PC-3 (cell line): ENCODE measurements at places on chromosomes 5 and 9. TPM values are rescaled to one million over a fixed set of nuclear protein-coding genes. Genes with fewer than 3 reads are reported as not detected.

PCDHA8 gene
- total RNA-seq = 0.11 TPM in 1 of 2 replicates, not detected in the other

DNA sequence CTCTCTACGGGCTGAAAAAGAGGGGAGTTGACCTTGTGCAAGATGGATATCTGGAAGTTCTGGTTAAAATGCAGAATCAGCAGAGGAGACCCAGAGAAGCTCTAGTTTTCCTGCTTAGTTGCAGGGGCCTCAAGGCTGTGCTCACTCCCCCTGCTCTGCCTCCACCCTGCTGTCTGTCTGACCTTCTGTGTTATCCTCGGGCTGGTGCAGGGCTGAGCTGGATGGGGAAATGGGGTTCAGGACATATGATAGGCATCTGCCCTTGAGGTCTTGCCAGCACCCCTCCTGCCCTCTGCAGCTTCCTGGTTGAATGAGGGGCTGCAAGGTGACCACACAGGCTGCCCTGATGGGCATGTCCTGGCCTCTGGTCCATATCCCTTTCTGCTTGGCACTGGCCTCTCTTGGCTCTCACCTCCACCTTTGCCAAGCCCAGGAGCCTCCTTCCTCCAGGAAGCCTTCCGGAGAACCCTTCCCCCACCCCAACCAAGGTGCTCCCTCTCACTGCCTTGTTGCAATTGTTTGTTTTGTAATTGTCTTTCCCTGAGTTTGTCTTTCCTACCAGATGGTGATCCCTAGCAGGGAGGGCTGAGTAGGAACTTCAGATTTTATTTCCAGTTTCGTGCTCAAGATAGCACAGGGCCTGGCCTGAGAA lies 1.3 kb downstream of the TMEM268 start:
- no peak for DNase-seq

DNA sequence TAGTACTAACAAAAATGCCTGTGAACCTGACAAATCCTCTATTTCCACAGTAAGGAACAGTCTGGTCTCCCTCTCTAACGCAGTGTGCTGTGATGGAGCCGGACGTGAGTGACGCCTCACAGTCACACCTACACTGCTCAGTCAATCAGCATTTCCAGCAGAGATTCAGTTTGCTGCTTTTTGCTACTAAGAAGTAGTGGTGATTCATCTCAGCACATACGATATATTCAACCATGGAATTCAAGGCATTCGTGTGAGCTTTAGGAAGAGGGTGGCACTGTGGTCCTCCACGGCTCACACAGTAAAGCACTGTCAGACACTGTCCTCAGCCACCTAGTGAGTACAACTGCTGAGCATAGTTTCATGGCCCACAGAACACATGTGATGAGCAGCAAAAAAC lies 70.9 kb downstream of the SETX start:
- DNase-seq = no peak

PPP3R2 gene
- not detected in 2 replicates for total RNA-seq

DNA sequence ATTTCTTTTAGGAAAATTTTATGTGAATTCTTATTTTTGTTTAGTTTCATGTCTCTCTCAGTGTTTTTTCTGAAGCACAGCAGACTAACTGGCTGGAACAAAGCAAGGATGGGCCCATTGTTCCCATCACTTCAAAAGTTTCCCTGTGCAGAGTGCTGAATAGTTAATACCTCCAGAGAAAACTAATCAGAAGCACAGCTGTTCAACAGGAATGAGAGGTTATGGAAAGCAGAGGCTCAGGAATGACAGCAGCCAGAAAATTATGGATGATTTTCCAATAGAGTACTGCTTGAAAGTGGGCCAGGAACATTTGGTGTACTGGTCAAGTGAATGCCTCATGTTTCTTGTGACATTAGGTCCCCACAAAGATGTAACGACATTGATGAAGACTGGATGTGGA lies 173.0 kb upstream of the TARS1 start:
- DNase-seq = no peak

GDA gene
- total RNA-seq = not detected in 2 replicates

DNA sequence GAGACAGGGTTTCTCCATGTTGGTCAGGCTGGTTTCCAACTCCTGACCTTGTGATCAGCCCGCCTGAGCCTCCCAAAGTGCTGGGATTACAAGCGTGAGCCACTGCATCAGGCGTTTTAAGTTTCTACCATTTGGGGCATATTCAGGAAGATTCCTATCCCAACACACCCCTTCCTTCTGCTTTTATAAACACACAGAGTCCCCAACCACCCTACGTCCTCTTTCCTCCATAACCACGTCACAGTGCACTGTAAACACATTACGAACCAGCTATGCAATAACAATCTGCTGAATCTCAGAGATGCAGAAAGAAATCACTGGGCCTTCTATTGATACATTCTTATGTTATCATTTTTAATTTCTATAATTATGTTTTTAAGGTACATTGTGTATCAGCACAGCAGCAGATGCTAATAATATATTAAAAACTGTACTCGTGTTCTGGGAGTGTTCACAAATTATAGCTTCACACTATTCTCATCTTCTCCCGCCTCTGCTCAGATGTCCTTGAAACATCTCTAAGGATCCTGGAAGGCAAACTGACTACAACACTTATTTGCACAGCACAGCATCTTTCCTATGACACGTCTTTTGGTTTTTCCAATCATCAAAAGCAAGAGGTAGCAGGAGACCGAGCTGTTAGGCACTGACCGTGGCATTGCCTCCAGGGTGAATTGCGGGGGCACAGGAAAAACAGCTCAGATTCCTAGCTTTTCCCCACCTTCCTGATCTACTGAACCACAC lies 60.2 kb downstream of the KCNIP1 start:
- no peak for DNase-seq

OCLN gene
- 35.4 and 45.2 TPM in 2 replicates for total RNA-seq

GRCh38 chr5:29896646-29897045 lies 1296.8 kb upstream of the CDH6 start:
- peak; percentile 31 for DNase-seq

GRCh38 chr9:69970001-69970533 lies 73.6 kb upstream of the MAMDC2 start:
- no peak for DNase-seq

- no peak for DNase-seq
These were observed 9.3 kb upstream of the SPINK13 start for GRCh38 chr5:148259288-148259687.

DNA sequence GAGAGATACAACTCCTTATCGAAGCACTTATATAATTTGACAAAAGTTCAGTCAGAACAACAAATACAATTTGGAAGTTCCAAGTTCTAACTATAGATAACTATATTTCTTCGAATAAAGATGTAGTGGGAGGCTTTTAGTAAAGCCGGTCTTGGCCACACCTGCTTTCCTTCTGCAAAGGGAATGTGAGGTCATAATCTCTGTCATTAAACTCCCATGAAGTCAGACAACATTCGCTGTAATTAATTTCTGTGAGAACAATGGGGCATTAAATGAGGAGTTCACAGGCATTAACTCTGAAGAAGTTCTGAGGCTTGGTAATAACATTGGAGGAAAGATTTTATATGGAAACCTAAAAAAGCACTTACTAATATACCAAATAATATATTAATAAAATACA lies 67.5 kb downstream of the MCTP1 start:
- DNase-seq = no peak

- peak; percentile 75 for DNase-seq
These were observed 77.1 kb downstream of the SUSD1 start for GRCh38 chr9:112097712-112098688.

LEAP2 gene
- total RNA-seq = 0.36 TPM in 1 of 2 replicates, not detected in the other

GRCh38 chr5:5511904-5512416 lies 89.5 kb downstream of the ICE1 start:
- no peak for DNase-seq

ST6GALNAC6 gene
- 8.5 and 14.5 TPM in 2 replicates for total RNA-seq

NUTM2G gene
- total RNA-seq = not detected in 2 replicates

- peak; percentile 76 for DNase-seq
These were observed 297.0 kb upstream of the HAPLN1 start for GRCh38 chr5:84017523-84018172.

GRCh38 chr5:132779961-132780360 lies 2.9 kb upstream of the SEPTIN8 start:
- DNase-seq = no peak

ITGA2 gene
- 32.4 and 36.7 TPM in 2 replicates for total RNA-seq

GRCh38 chr9:129590466-129590865 lies 30.4 kb downstream of the C9orf50 start:
- no peak for DNase-seq

LPAR1 gene
- 67.9 and 75.0 TPM in 2 replicates for total RNA-seq

DNA sequence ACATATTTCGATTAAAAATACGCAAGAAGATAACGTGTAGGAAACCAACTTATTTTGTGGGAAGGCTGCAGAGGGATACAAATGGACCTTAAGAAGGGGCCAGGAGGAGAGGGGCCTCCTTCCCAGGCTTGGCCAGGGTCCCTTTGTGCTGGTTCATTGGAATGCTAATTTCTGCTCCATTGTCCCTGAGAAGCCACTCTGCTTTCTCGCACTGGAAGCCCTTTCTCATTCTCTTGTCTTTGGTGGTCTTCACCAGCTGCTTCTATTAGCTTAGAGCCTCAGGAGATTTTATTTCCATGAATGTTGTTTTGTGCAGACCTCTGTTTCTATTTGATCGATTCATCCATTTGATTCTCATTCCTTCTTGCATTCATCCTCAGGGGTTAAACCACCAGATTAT lies 325.4 kb downstream of the TMEM38B start:
- no peak for DNase-seq

GKAP1 gene
- 1.5 and 2.6 TPM in 2 replicates for total RNA-seq

UNC13B gene
- total RNA-seq = 9.8 and 10.4 TPM in 2 replicates
